Skeletal muscle tissue (tissue), 5 donors: ENCODE measurements at places on chromosomes 4 and X. TPM values are rescaled to one million over a fixed set of nuclear protein-coding genes. Genes with fewer than 3 reads are reported as not detected.

The GUCY1A1 gene
- total RNA-seq: 19.8 TPM

The EXOC1L gene
- 2.6 TPM for total RNA-seq

The GRIA2 gene
- 3.1 TPM for total RNA-seq

The GAGE12F gene
- total RNA-seq: not detected

The COX7B2 gene
- not detected for total RNA-seq

The TMPRSS11B gene
- total RNA-seq: not detected
